Fibroblast of gingiva (primary cell): ENCODE measurements at places on chromosomes 5 and 9.

GRCh38 chr5:154359221-154359573, 86.6 kb upstream of the SAP30L start:
- DNase-seq: no peak

GRCh38 chr5:133196441-133197085, 144.8 kb downstream of the HSPA4 start:
- DNase-seq: no peak

GRCh38 chr5:139186261-139186660, 11.9 kb downstream of the SIL1 start:
- no peak for DNase-seq

- no peak for DNase-seq
Measured at GRCh38 chr5:74363603-74364205, 276.8 kb downstream of the ENC1 start.

DNA sequence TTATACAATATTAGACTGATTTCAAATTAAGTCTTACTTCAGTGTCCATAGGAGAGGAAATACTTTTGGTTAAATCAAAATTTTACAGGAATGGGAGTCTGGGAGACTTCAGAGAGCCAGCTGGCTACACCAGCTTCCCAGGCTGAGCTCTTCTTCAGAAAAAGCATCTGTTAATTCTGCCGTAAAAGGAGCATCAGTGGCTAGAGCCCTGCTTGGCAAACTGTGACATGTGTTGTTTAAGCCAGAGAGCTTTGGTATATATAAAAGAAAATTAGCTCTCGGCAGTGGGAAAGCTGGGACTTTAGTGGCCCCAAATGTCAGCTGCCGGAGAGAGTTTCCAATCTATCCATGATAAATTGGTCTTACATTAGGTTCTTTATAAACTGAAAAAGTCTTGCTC, 378.8 kb upstream of the TUSC1 start:
- DNase-seq: no peak
